ENCODE measurements at places on chromosomes 3 and 15. TPM values are rescaled to one million over a fixed set of nuclear protein-coding genes. Genes with fewer than 3 reads are reported as not detected.

Gene LRRC15
- total RNA-seq: not detected

DNA sequence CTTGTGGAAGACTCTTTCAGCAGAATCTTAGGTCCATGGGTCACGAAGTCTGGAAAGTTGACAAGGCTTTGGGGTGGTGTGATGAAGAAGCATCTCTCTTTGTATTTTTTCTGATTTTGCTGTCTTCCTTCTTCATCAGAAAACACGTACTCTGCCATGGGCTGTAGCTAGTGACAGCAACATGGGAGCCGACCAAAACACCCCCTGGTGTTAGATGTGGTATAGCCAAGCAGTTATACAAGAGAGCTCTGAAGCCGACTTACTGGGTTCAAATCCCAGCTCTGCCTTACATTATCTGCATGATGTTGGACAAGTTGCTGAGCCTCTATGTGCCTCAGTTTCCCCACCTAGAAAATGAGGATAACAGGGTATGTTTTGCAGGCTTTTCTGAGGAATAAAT, 32.9 kb upstream of the LYZL4 start:
- no peak for DNase-seq

DNA sequence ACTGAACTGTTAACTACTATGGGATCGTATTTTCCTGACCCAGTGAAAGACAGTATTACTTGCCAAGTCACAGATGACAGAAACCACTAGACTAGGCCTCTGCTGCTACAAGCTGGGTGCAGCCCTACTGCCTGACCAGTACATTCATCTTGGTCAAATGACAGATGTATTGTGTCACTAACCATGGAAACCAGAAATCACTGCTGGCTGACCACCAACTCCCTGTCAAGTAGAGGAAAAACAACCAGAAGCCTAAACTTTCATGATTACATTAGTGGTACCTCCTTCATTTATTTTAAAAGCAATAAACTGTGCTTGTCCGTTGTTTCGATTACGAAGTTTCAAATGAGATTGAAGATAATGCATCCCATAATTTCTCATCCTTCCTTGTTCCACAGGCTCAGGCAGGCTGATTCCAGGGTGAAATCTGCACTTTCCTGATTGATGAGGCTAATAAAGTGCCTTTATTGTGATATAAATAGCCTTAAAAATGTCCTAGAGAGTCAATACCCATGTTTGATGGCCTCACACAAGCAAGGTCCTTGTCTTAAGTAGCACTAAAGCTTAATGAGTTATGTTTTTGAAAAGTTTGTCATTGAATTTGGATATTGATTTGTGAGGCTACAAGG, 309.7 kb downstream of the LSAMP start:
- no peak for DNase-seq

GRCh38 chr3:126684218-126684751, 19.8 kb upstream of the CHCHD6 start:
- no peak for DNase-seq

Data from frontal cortex (tissue), 4 donors.